ENCODE measurements at places on chromosomes 11 and 22. TPM values are rescaled to one million over a fixed set of nuclear protein-coding genes. Genes with fewer than 3 reads are reported as not detected.

The CST6 gene
- total RNA-seq = 1.8 TPM

The TMEM151A gene
- under 0.01 TPM for total RNA-seq

The MRGPRF gene
- total RNA-seq = 84.2 TPM

The CHRM1 gene
- total RNA-seq = not detected

The OR5A1 gene
- not detected for total RNA-seq

All from fibroblast of lung (primary cell).